ENCODE measurements at places on chromosomes 1 and 21. TPM values are rescaled to one million over a fixed set of nuclear protein-coding genes. Genes with fewer than 3 reads are reported as not detected.

ACOT11 gene
- 6.8 TPM for total RNA-seq

ITLN2 gene
- total RNA-seq = 38.7 TPM

ACTA1 gene
- total RNA-seq = 0.26 TPM

SLAMF8 gene
- 49.8 TPM for total RNA-seq

DNA sequence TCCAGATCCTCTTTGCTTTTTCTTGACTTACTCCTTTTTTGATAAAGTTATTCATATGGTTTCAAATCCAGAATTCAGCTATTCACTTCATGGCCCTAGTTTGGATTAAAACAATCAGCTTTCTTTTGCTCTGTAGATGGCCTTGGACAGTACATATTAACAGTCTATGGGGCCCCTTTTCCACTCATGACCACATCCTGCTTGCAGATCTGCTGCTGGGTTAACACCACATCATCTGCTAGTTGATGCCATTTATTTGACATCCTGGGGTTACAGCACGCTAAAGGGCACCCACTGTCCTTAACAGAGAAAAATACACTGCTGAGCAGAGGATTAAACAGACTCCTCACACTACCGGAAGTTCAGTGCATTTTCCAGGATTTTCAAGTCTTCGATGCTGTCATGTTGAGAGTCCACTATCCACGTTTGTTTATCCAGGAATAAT, 941 bp upstream of the IFI16 start:
- peak; percentile 42 for DNase-seq
- H3K4me1 ChIP-seq = peaks cover 32% of the 10 kb centered on the region
- peak overlapping the region; percentile 59 for H3K4me3 ChIP-seq
- no peaks in the 10 kb centered on the region for H3K27me3 ChIP-seq
- no peaks in the 10 kb centered on the region for H3K36me3 ChIP-seq
- H3K27ac ChIP-seq = peak overlapping the region; percentile 80

GRCh38 chr1:118862755-118863154, 125.4 kb downstream of the TBX15 start:
- no peak for DNase-seq
- H3K4me3 ChIP-seq = no peak overlapping the region
- H3K27me3 ChIP-seq = no peaks in the 10 kb centered on the region
- H3K27ac ChIP-seq = no peak overlapping the region
- H3K4me1 ChIP-seq = no peaks in the 10 kb centered on the region

- H3K4me1 ChIP-seq = peaks cover 40% of the 10 kb centered on the region
- no peaks in the 10 kb centered on the region for H3K27me3 ChIP-seq
- no peak for DNase-seq
- H3K27ac ChIP-seq = no peak overlapping the region
- H3K36me3 ChIP-seq = no peaks in the 10 kb centered on the region
Observed at GRCh38 chr21:42651515-42652401, 1.7 kb upstream of the PDE9A start.

DNA sequence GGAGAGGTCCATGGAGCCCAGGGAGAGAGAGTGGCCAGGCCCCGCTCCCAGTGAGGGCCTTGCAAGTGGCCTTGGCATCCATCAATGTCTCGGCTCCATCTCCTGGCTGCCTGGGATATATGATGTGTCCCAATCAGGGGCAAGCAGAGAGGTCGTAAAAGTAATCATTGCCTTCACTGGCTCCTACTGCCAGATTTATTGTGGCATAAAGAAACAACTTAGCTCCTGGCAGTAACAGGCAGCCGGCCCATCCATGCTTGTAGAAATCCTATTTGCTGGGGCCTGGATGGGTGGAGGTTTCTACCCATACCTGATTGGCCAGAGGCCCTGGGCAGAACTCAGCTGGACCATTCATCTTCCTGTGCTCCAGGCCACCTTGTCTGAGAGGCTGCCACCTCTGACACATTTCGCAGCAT, 272.6 kb downstream of the MATN1 start:
- H3K27me3 ChIP-seq = no peaks in the 10 kb centered on the region
- no peaks in the 10 kb centered on the region for H3K4me1 ChIP-seq
- no peak overlapping the region for H3K27ac ChIP-seq
- H3K4me3 ChIP-seq = no peak overlapping the region

- H3K4me3 ChIP-seq = no peak overlapping the region
- no peak overlapping the region for H3K27ac ChIP-seq
- DNase-seq = peak; percentile 64
- H3K27me3 ChIP-seq = no peaks in the 10 kb centered on the region
- peaks cover 7% of the 10 kb centered on the region for H3K4me1 ChIP-seq
Observed at GRCh38 chr1:20318521-20318920, 27.8 kb downstream of the VWA5B1 start.

DNA sequence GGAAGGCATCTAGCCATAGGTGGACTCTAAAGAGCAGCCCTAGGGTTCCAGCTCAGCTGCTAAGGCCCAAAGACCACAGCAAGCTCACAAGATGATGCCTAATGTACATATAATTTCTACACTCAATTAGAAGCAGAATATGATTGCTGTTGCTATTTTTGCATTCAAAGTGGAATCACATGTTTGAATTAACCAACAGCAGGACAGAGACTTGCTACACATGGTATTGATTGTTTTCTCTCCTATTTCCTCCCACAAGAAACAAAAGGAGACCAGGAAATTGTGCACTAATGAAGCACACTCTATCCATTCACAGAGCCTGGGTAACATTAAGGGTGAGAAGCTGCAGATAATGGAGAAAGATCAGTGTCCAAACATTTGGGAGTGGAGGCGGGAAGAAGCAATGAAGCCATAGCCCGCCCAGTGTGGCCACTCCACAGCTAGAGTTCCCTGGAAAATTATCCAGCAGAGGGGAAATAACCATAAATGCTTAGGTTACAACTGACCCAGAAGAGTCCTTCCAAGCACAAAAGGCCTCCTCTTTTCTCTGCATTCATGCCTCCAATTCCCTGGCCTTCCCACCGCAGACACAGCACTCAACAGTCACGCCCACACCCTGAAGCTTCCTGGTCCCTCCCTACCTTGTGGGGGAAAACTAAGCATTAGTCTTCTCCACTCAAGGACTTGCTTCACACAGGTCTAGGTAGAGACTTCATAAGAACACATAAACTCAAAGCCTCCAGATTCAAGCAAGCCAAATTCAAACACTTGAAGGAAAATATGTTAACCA, 7.5 kb downstream of the CNN3 start:
- H3K4me1 ChIP-seq = peaks cover 56% of the 10 kb centered on the region
- no peak overlapping the region for H3K4me3 ChIP-seq
- H3K27me3 ChIP-seq = no peaks in the 10 kb centered on the region

DNA sequence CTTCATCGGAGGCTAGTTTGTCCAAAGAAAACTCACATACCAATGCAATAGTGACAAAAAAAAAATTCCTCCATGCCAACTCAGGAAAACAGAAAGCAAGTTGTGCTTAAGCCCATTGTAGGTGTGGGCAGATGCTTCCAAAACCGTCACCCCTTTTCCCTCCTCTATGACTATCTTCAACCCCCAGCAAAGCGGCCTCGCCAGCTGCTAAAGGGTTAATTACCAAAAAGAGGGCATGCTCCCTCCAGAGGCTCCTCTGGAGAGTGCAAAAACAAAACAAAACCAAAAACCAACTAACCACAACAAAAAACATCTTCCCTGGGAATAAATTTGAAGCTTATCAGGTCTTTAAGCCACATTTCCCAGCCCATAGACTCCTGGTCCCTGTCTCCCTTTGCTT, 1.2 kb downstream of the LMOD1 start:
- H3K36me3 ChIP-seq = no peaks in the 10 kb centered on the region
- H3K27ac ChIP-seq = peak overlapping the region; percentile 73
- H3K27me3 ChIP-seq = no peaks in the 10 kb centered on the region
- peaks cover 16% of the 10 kb centered on the region for H3K4me1 ChIP-seq

GRCh38 chr1:50097791-50098190, 10.9 kb upstream of the ELAVL4 start:
- DNase-seq = no peak
- no peak overlapping the region for H3K27ac ChIP-seq
- H3K27me3 ChIP-seq = no peaks in the 10 kb centered on the region
- no peaks in the 10 kb centered on the region for H3K4me1 ChIP-seq

GRCh38 chr21:37408464-37409193, 42.1 kb downstream of the DYRK1A start:
- H3K4me1 ChIP-seq = peaks cover 59% of the 10 kb centered on the region
- H3K36me3 ChIP-seq = no peaks in the 10 kb centered on the region
- DNase-seq = no peak
- H3K4me3 ChIP-seq = no peak overlapping the region

DNA sequence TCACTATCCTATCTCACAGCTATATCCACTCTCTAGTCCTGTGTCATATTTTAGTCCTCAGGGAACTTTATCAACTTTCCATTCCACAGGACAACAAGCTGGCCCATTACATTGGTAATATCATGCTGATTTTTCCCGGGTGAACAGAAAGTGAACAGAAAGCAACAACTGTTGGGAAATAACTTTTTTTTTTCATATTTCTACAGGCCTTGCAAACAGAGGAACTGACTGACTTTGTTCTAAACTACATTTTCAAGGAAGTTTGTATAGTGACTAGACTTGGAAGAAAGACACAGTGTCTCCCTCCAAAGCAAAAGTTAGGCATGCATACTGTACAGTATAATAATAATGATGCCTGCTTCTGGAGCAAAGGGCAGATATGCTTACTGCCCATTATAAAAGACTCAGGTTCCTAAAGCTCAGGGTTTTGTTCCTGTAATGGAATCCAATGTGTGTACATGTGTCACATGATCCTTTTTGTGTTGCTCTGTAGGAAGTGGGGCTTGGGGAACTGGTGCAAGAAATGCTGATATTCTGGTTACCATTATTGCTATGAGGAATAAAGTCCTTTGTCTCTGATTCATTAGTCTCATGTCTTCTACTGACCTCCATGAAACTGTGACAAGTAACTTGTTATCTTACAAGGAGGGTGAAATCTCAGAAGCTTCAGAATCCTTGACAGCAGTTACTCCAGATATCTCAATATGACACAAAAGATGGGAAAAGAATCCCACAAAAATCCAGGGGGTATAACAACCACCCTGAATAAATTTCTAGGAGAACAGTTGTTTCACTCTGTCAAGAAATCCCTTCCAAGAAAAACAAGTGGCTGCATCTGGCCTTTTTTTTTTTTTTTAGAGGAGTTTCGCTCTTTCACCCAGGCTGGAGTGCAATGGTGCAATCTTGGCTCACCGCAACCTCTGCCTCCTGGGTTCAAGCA, 17.7 kb upstream of the NTPCR start:
- H3K27ac ChIP-seq = no peak overlapping the region
- no peaks in the 10 kb centered on the region for H3K4me1 ChIP-seq
- H3K27me3 ChIP-seq = no peaks in the 10 kb centered on the region
- DNase-seq = no peak

- no peak for DNase-seq
- no peaks in the 10 kb centered on the region for H3K27me3 ChIP-seq
- no peaks in the 10 kb centered on the region for H3K36me3 ChIP-seq
- H3K27ac ChIP-seq = no peak overlapping the region
- no peaks in the 10 kb centered on the region for H3K4me1 ChIP-seq
- H3K4me3 ChIP-seq = no peak overlapping the region
Observed at GRCh38 chr1:185595835-185596667, 138.1 kb upstream of the HMCN1 start.

DNA sequence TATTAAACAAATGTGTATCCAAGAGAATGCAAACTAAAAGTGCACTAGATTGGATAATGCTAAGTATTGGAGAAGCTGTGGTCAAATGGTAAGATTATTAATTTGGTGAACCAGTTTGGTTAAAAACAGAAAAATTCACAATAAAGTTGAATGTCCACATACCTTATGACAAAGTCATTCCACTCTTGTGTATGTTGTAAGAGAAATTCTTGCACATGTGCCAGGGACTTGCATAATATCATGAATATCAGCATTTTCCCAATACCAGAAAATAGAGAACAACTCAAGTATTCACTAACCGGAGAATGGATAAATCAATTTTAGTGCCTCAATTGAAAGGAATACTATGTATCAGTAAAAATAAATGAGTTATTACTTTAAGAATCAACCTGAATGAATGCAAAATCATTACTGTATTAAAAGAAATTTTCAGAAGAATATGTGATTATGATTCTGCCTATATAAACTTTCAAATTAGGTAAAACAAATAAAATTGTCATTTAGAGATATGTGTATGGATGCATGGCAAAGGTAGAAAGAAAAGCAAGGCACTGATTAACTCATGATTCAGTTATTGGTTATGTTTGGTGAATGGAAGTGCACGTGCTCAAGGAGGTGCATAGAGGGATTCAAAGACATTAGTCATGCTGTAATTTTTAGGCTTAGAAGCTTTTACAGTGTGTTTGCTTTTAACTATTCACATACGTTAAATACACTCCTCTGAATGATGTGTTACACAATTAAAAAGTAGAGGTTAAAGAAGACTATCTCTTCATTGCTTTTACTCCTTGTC, 217.4 kb upstream of the KCNK2 start:
- no peaks in the 10 kb centered on the region for H3K27me3 ChIP-seq
- no peaks in the 10 kb centered on the region for H3K4me1 ChIP-seq
- DNase-seq = no peak
- no peaks in the 10 kb centered on the region for H3K36me3 ChIP-seq
- H3K4me3 ChIP-seq = no peak overlapping the region

DNA sequence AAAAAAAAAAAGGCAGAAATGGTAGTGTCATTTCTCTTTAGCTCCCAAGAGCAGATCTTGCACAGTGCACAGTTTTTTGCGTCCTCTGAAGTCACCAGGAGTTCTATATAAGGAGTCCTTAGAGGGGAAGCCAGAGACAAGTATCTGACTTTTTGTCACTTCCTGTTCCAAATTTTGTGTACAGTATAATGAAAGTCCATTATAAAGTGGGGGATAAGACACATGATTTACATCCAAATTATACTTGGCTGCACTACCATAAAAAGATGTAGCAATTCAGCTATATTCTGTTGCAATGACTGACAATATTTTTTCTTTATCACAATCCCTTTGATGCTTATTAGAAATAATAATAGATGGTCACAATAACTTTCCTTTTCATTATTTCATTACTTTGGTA, 1276.9 kb upstream of the ADGRL2 start:
- no peaks in the 10 kb centered on the region for H3K4me1 ChIP-seq
- H3K4me3 ChIP-seq = no peak overlapping the region
- no peaks in the 10 kb centered on the region for H3K27me3 ChIP-seq
- H3K36me3 ChIP-seq = no peaks in the 10 kb centered on the region
- H3K27ac ChIP-seq = no peak overlapping the region

DNA sequence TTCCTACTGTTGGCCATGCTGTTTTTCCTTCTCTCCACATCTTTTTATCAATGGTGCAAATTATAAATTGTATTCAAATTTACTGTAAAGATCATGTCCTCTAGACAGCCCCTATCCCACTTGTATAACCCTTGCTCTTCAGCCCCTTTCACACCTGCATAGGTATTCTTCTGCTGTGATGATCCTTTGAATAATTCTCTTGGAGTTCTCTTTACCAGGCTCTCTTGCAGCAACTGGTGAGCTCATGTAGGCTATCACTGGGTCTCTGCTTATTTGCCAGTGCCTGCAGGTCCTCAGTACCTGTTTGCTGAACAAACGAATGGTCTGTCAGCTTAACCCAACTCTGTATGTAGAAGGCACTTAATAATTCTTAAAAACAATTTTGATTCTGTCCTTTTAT, 8.2 kb downstream of the PTPRC start:
- H3K4me1 ChIP-seq = no peaks in the 10 kb centered on the region
- DNase-seq = no peak
- H3K4me3 ChIP-seq = no peak overlapping the region
- no peaks in the 10 kb centered on the region for H3K36me3 ChIP-seq
- H3K27ac ChIP-seq = no peak overlapping the region

Measured in upper lobe of left lung (tissue), 6 donors.